ENCODE measurements at places on chromosomes 6 and 20. TPM values are rescaled to one million over a fixed set of nuclear protein-coding genes. Genes with fewer than 3 reads are reported as not detected.

DNA sequence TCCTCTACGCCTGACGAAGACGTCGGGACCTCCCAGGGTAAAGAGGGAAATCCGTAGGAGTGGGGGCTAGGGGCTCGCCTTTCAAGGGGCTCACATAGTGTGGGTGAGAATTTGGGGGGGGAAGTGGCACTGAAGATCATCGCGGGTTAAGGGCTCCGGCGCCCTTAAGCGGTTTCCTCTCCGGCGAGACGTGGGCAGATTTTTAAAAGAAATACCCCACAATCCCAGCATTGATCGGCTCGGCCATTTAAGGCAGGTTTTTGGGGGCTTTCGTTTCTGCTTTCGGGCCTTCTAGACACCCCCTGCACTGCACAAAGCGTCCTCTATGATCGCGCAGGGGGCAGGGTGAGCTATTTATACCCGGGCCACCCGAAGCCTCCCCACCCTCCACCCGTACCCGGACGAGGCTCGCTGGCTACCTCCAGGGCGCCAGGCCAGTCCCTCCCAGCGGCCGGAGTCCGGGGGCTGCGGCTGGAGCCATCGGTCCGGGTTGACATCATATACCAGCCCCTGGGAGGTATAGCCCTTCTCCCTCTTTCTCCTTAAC lies 1.2 kb downstream of the NKX2-2 start:
- DNase-seq, result no peak

GRCh38 chr6:67497749-67498148 lies 1137.3 kb upstream of the ADGRB3 start:
- DNase-seq, result no peak

DNA sequence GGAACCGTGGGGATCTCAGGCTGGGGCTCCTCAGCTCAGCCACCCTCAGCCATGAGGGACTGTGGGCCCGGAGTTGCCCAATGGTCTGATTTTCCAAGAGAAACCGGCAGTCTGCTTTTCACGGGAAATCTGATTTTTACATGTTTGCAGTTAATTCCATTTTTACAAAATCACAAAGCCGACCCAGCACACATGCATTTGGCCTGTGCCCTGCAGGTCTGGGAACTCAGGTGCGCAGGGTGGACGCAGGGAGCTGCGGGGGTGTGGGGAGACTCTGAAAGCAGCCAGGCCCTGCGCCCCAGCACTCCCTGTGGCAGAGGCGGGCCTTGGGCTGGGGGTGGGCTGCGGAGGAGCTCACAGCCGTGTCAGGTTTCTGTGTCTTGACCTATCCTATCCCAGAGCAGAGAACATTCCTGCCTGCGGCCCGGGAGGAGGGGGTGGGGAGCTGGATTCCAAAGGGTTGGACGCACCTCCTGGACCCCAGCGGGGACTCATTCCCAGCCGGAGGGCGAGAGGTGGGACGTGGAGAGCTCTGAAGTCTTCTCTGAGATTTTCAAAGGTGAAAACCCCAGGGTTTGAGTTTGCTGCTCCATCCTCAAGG lies 60.6 kb downstream of the ADNP start:
- DNase-seq, result no peak

- no peak for DNase-seq
These were observed 8.9 kb downstream of the MANBAL start for GRCh38 chr20:37298190-37298939.

DNA sequence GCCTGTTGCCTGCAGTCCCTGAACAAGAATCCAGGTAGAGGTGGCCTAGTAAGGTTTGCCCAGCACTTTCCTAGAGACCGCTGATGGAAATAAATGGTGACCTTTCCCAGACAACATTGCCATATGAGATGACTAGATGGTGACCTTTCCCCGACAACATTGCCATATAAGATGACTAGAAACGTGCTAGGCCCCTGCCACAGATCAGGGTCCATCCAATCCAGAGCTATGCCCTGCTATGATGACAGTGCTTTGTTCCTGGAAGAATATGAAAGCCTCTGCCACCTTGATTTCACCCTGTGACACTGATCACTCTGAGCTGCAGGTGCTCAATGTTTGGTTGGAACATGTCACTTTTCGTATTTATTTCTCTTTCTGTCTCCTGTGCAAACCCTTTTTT lies 133.8 kb upstream of the SPTLC3 start:
- DNase-seq, result no peak

DNA sequence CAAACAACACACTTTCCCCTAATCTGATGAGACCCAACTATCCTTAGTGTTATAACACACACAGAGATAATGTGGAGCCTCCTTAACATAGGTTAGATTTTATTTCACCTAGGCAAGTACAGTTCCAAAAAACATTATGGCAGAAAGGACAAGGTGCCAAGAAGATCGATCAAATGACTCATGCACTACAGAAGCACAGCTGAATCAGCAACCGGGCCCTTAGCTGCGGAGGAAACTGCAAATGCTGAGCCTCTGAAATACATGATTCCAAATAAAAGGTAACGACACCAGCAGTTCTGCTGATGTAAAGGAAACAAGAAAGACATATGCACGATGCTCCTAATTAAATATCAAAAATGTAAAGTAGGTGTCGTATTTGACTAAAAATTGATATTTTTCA lies 19.9 kb upstream of the MUC21 start:
- no peak for DNase-seq

- no peak for DNase-seq
These were observed 100.8 kb downstream of the DST start for GRCh38 chr6:56541741-56542360.

GRCh38 chr6:12543953-12544352 lies 172.6 kb upstream of the PHACTR1 start:
- DNase-seq, result peak; percentile 95

GRCh38 chr6:22444330-22444729 lies 125.0 kb upstream of the HDGFL1 start:
- DNase-seq, result no peak

UNC5CL gene
- 4.4 TPM for total RNA-seq

GJA10 gene
- not detected for total RNA-seq

HLA-DQA2 gene
- total RNA-seq, result not detected

All from Caki2 (cell line).